Hypothalamus (tissue), 51 donors: ENCODE measurements at places on chromosomes 7 and 10.

GRCh38 chr7:47979832-47980181, 392 bp upstream of the HUS1 start:
- no peak for DNase-seq

- DNase-seq = no peak
Measured at GRCh38 chr10:131778842-131779241, 122.0 kb upstream of the PPP2R2D start.

GRCh38 chr10:13722747-13723653, 136.2 kb downstream of the PRPF18 start:
- no peak for DNase-seq

GRCh38 chr10:132984801-132985545, 42.6 kb upstream of the CFAP46 start:
- no peak for DNase-seq

- no peak for DNase-seq
Measured at GRCh38 chr7:133887459-133887858, 239.7 kb upstream of the LRGUK start.
